ENCODE measurements at places on chromosomes 4 and X. TPM values are rescaled to one million over a fixed set of nuclear protein-coding genes. Genes with fewer than 3 reads are reported as not detected.
A peak's percentile ranks its signal among the peaks of the same experiment; 100 is the strongest.

DCAF4L1 gene
- 1.7 TPM for total RNA-seq

NSDHL gene
- 3.1 TPM for total RNA-seq

BTC gene
- total RNA-seq: 0.96 TPM

GRCh38 chr4:53591372-53591892, at the start of gene LNX1:
Gene LNX1 (minus strand): TSS chr4:53591486. CDS start chr4:53574002, 17,484 bp downstream.
- peak; percentile 78 for DNase-seq

DNA sequence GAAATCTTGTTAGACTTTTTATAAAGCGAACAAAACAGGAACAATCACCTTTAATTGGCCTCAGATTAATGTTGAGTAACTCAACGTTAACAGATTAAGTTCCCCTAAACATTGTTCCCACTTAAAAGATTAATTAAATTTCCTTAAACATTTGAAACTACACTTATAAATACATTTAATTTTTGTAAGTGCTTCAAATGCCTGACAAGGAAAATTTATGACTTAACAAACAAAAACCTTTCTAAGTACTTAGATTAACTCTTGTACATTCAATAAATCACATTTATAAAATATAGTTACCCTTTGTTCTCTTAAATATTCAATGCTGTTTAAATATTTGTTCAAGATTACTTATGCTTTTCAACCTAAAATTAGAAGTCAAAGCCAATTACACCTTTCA, 39.4 kb upstream of the OCIAD2 start:
- DNase-seq: no peak

DNA sequence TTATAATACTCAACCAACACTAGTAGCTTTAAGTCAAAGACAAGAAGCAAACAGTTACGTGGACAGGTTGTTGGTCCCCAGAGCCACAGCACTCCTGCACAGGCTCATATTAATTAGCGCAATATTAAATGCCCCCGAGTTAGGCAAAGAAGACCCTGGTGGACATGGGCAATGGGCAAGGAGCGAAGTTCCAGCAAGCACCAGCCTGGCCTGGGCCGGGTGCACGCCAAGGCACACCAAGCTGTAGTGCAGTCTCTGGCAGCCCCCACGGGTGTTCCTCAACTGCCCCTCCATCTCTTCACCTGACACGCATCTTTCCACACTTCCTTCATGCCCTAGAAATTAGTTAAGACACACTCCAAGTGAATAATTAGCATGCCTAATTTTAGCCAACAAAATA, 20.1 kb downstream of the FAT1 start:
- DNase-seq: no peak

DNA sequence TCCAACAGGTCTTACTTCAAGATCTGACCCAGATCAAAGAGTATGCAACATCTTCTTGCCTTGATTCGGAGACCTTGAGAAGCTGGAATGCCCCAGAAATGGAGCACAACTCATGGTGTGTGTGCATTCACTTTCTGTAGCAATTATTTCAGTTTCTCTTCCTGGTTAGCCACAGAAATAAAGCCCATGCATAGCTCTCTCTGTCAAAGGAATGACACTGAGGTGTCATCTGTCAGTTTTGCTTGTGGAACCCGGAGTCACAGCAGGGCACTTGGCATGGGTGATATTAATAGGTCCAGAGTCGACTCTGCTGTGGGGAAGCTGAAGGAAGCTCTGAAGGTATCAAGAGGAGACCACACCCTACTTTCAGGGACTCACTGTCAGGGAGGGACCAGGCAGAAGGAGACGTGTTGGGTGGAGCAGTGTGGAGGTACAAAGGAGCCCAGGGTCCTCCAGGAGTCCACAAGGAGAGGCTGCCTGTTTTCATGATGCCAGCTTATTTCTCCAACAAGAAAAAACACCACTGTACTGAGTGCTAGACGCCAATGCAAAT, 10.7 kb downstream of the CLNK start:
- no peak for DNase-seq

DNA sequence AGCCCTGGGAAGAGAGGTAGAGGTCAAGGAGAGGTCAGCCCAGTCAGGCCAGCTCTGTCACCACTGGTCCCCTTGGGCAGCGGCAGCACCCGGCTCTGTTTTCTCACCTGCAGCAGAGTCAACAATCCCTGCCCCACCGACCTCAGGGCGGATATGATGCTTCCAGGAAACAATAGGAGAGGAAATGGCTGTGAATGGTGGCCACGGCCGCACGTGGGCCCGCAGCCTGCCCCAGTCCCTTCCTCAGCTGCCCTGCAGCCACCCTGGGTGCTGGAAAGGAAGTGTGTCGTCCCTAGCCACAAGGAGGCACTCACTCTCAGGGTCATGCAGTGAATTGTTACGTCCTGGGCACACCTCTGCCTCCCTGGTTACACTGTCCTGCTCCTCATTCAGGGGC, 92.5 kb upstream of the ENPP6 start:
- DNase-seq: no peak

DNA sequence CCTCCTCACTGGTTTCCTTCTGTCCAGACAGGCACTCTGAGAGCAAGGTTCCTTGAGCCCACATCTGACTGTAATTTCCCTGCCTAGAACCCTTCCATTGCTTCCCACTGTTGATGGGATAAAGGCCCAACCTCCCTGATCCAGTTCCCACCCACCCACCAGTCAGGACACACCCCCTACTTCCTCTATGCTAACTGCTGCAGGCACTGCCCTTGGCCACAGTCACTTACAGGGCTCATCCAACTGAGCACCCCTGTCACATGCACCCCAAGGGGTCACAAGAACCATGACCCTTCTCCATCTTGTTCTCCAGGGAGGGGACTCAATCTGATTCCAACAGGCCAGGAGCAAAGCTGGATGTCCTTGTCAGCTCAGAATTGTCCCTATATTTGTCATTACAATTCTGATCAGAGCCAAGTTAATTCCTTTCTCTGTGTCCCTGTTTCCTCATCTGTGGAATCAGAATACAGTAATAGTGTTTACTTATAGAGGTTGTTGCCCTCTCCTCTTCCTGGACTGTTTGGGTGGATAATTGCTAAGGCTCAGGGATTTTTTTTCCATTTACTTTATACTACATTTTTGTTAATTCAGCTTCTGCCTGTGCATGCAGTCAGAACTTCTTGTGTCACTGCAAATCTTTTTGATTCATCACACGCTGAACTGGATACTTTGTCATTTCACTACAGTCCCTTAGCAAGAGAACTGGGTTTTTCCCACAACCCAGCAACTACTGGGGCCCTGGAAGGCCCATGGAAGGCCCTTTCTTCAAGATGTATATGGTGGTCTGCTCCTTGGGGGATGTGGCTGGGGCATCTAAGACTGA, 105.6 kb upstream of the MAMLD1 start:
- no peak for DNase-seq

DNA sequence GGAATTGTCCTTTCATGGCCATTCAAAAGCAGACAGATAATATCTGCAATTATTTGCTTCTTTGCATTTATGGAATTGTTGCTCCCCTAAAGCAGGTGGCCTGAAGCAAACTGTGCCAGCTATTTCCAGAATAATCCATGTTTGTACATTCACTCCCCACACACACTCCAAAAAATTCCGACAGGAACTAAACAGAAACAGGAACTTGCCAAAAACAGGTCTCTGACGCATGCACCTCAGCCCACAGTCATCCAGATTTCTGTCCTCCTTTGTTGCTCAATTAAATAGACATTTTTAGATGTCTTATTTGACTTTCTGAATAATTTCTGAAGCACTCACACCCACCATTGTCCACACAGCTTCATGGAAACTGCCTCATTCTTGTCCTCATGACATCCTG, 71.5 kb upstream of the EDNRA start:
- DNase-seq: no peak

DNA sequence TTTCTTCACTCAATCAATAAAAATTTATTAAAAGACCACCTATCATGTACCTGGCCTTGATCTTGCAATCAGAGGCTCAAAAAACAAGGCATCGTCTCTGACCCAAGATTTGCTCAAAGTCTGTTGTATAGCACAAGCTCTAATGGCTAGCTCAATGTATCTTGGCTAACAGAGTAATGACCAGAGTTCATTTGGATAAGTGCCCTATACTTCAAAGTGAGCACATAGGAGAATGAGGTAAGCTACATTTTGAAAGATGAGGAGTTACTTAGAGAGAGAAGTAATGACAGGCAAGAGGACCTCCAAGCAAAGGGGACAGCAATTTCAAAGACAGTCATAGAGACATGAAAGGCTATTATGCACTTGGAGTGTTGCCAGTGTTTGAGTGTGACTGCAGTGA, 22.9 kb upstream of the GABRQ start:
- DNase-seq: no peak
